ENCODE measurements at places on chromosomes 2 and 18.

DNA sequence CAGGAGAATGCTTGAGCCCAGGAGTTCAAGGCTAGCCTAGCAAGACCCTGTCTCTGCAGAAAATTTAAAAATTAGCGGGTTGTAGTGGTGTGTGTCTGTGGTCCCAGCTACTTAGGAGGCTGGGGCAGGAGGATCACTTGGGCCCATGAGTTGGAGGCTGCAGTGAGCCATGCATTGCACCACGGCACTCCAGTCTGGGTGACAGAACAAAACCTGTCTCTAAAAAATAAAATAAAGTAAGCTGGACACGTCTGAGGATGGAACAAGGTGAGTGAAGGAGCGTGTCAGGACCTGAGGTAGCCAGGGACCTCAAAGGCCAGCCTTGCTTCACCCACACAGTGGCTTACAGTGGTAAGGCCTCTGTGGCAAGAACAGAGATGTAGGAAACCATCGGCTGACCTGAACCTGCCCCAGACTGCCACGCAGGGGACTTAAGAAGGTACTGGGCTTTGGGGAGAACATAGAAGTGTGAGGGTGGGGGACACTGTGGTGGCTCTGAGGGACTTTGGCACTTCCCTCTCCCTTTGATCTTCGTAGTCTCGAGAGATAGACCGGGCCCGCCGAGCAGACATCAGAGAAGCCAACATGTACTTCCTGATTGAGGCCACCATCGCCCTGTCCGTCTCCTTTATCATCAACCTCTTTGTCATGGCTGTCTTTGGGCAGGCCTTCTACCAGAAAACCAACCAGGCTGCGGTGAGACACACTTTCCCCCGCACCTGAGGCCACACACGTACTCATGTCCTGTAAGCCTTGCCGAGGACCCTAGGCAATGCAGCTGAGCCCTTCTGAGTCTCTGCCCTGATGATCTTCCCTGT is 7.5 kb downstream of the SLC11A1 start:
- DNase-seq = no peak

- no peak for DNase-seq
Measured at GRCh38 chr2:63192169-63192888, 141.7 kb downstream of the OTX1 start.

DNA sequence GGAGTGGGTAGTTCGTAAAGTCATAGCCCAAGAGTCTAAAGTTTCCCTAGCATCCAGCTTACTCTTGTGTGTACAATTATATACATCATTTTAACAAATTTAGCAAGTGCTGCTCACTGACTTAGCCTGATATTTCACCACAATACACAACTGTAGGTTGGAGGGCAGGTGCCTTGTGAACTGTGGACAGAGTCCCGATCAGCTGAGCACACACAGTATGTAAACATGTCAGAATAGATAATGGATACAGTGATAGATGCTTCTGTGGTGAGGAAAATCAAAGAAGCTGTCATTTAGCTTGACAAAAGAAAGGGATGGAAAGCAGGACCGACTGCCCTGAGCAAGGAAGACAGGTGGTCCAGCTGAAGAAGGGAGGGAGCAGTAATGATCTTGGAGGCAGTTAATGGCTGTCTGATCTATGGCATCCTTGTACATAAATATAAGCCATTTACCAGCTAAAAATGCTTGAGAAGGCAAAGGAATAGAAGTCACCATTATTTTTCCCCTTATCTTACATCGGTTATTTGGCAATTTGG is 372.8 kb upstream of the UBE2E3 start:
- no peak for DNase-seq

- DNase-seq = no peak
Measured at GRCh38 chr18:55869556-55870501, 281.8 kb upstream of the TCF4 start.

- DNase-seq = peak; percentile 77
Measured at GRCh38 chr2:235605312-235606003, 111.6 kb downstream of the AGAP1 start.

GRCh38 chr2:24049485-24050021 is at the start of gene FKBP1B:
Gene FKBP1B, plus strand, starts transcription at chr2:24049741. Its CDS starts 109 bp downstream, at chr2:24049850.
- peak; percentile 14 for DNase-seq

DNA sequence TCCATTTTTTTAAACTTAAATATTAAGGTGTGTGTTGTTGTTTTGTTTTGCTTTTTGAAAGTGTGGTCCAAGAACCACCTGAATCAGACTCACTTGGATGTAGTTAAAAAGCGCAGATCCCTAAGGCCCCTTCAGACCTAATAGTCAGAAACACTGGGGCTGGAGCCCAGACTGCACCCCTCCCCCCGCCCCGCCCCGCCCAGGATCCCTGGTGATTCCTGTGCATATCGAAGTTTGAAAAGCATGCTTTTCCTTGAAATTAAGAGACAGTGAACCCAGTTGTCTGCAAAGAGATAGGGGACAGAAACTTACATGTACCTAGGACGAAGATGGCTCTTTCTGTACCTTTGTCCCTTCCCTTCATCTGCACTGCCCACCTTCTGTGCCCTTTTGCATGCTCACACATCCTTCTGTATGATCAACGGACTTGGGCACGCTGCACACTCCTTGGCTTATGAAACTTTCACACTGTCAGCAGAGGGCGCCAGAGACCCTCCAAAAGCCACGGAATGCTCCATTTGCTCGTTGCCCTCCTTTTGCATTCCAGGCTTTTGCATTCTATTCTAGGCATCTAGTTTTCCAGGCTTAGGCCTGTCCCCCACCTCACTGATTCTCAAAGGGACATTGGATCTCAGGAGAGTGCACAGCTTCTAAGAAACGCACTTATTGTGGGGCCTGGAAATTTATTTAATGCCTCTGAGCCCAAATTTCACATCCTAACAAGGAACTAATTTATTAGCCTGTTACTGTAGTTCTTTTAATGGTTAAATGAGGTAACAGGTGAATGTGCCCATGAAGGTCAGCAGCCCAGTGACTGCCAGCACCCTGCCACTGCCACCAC is 32.8 kb upstream of the SLC14A1 start:
- DNase-seq = peak; percentile 58

DNA sequence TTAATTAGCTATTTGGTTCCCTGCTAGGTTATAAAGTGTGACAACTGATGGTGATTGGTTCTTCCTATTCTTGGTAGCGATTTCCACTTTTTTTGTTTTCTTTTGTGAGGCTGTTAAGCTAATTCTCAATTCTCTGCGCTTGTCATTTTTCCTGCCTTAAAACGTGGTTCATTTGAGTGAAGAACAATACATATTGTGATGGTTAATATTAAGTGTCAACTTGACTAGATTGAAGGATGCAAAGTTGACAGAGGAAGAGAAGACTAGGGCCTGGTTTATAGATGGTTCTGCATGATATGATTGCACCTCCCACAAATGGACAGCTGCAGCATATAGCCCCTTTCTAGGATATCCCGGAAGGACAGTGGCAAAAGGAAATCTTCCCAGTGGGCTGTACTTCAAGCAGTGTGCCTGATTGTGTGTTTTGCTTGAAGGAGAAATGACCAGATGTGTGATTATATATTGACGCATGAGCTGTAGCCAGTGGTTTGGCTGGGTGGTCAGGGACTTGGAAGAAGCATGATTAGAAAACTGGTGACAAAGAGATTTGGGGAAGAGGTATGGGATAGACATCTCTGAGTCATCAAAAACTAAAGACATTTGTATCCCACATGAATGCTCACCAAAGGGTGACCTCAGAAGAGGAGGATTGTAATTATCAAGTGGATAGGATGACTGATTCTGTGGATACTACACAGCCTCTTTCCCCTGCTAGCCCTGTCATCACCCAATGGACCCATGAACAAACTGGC is 39.4 kb upstream of the ZNF804A start:
- no peak for DNase-seq

GRCh38 chr2:46368401-46368800 is 71.2 kb downstream of the EPAS1 start:
- no peak for DNase-seq

GRCh38 chr2:14743861-14744260 is 111.3 kb downstream of the LRATD1 start:
- no peak for DNase-seq

- DNase-seq = no peak
Measured at GRCh38 chr2:205898744-205899143, 187.2 kb downstream of the INO80D start.

DNA sequence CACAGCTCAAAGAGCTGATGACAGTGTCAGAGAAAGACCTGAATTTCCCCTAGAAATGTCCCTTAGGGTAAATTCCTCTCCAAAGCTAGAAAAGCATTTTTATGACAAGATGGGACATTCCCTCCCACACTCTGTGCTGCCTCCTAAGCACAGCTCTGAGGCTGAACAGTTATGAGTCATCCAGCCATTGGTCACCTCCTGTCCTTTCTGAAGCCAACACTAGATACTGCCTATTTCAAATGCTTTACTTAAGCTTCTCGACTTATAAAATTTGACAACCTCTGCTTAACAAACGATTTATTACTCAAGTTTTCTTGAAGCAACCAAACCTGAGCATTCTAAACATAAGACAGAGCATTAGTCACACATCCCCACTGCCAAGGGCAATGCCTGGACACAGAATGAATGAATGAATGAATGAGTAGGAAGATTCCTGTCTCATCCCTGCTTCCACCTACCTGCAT is 35.4 kb downstream of the B4GALT6 start:
- DNase-seq = no peak
